ENCODE measurements at places on chromosomes 4 and X. TPM values are rescaled to one million over a fixed set of nuclear protein-coding genes. Genes with fewer than 3 reads are reported as not detected.

AMELX gene
- not detected for total RNA-seq

FGFBP2 gene
- total RNA-seq = 0.58 TPM

DNA sequence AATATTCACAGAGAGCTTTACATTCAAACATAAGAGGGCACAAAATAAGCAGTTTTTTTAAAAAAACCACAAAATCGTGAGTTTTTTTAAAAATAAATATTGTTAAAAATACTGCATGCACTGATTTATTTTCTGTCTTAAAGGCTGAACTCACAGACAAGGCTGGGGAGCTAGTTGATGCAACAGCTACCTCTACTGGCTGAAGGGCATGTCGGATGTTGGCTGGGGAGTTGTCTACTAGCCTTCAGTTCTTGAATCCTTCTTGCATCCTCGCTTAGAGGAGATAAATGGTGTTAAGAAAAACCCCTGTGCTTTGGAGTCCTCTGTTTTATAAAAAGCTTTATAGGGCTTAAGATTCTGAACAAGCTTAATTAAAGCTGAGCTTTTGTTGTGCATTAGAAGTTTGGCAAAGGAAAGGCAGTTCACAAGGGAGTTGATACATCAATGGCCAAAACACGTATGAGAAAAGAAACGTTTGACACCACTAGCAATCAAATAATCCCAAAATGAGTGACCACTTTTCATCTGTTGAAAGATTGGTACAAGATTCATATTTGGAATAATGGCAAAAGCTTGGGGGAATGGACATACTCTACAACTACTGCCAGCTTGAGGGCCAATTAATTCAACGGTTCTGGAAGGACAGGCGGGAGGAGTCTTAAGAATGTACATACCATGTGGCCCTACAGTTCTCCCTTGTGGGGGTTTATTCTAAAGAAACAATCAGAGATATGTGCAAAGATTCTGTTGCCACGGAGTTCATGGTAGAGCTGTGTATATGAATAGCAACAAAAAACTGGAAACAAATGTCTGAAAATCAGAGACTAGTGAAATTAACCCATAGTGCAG is 94.7 kb downstream of the SEL1L3 start:
- peak; percentile 61 for DNase-seq

GRCh38 chr4:46947541-46947940 is 38.5 kb upstream of the COX7B2 start:
- DNase-seq = no peak

GRCh38 chr4:26731351-26732035 is 129.1 kb upstream of the STIM2 start:
- no peak for DNase-seq

- DNase-seq = no peak
Observed at GRCh38 chr4:80452768-80453167, 117.2 kb downstream of the CFAP299 start.

DNA sequence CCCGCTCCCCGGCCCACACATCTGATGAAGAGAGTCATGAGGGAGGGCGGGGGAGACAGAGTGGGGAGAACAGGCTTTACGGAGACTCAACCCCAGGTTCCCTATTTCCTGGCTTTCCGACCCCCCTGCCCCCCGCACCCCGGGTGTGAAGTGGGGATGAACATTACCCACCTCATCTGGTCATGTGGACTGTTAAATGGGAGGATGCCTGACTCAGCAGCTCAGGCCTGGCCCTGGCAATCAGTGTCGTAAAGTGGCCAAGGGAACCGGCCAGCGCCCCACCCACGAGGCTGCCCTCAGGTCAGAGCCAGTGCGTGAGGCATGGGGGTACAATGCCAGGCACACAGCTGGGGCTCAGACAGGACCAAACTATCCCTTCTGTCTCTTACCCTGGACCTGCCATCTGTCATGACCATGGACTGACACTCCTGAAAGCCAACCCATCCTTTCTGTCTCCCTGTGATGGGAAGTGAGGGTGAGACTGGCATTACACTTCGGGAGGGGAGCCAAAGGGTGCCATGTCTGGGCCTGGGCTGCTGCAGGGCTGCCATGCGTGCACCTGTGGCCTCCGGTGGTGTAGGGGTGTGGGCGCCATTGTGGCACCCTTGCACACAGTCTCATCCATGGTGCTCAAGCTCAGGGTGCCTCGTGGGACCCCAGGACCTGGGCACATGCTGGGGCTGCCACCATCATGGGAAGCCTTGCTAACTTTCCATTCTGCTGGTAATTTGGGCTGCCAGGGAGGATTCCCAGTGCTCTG is 106.1 kb upstream of the PSAPL1 start:
- DNase-seq = no peak

- DNase-seq = no peak
Observed at GRCh38 chr4:39062094-39062769, at the start of gene KLHL5. KLHL5 (plus strand) TSS chr4:39062232; CDS start chr4:39062653, 421 bp downstream.

- no peak for DNase-seq
Observed at GRCh38 chrX:96688789-96689188, 4.1 kb downstream of the DIAPH2 start.

DNA sequence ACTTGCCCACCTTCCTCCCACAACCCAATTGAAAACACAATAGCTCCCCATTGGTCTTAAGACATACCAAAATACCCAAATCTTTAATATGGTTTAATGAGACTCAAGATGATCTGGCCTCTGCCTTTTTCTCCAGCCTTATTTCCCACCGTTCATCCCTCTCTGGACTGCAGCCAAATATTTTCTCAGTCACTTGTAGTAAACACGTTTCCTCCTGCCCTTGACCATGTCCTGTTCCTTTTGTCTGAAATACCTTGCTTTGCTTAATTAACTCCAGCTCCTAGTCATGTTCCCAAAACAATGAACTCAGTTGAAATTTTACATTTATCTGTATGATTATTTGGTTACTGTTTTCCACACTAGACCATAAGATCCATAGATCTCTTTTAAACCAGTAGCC is 8.4 kb upstream of the NUP54 start:
- no peak for DNase-seq

DNA sequence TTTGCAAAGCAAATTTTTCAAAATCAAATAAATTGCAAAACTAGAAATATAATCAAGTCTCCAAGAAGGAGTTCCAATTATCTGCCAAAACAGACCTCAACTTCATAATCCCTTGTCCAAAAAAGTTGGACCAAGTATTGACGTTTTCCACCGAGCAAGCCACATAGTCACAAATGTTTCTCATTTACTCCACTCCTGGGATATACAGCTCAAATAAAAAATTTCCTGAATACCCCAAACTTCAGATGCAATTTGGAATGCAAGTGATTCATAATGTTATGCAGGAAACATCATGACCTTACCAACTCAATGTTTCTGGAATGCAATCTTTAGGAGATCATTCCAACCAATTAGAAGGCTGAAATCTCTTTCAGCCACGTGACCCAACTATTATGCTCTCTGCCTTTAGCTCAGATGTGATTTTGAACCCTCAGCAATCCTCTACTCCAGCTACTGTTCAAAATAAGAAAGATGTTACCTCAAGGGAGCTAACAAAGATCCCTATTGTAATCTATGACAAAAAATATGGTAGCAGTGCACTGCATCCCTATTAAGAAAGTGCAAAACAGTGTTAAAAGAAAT is 72.4 kb downstream of the PRDM5 start:
- no peak for DNase-seq

- DNase-seq = no peak
Observed at GRCh38 chr4:146073517-146073916, 102.0 kb upstream of the LSM6 start.

DNA sequence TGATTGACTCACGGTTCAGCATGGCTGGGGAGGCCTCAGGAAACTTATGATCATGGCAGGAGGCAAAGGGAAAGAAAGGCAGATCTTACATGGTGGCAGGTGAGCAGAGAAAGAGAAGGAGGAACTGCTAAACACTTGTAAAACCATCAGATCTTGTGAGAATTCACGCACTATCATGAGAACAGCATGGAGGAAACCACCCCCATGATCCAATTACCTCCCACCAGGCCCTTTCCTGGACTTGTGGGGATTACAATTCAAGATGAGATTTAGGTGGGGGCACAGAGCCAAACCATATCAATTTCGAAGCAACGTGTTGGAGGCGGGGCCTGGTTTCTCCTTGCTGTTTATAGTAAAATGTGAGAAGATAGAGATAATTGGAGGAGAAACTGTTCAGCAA is 167.4 kb downstream of the GABRB1 start:
- no peak for DNase-seq

Data from mucosa of gallbladder (tissue), 1 donor.